Muscle of back (tissue), 13 donors: ENCODE measurements at places on chromosomes 13 and 19. TPM values are rescaled to one million over a fixed set of nuclear protein-coding genes. Genes with fewer than 3 reads are reported as not detected.

- no peak for DNase-seq
These were observed 117.2 kb downstream of the MIPEP start for GRCh38 chr13:23771956-23772355.

GRCh38 chr19:20840371-20840770, 64.3 kb downstream of the ZNF66 start:
- no peak for DNase-seq

DNA sequence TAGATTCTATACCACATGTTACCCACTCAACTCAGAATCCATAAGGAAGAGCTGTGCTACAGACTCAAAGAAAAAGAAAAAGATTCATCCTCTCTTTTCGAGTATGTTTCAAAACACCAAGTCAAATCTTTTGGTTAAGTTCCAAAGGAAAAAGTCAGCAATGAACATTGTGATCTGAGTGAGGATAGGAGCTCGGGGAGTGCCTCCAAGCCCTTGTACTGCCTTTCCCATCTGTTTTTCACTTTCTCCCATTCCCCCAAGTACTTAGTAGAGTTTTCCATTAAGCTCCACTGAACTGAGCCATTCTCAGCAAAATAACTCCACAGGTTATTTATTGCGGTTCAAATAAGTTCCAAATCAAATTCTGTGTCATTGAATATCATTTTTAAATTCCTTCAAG, 47.7 kb upstream of the MAB21L1 start:
- DNase-seq = peak; percentile 71

DNA sequence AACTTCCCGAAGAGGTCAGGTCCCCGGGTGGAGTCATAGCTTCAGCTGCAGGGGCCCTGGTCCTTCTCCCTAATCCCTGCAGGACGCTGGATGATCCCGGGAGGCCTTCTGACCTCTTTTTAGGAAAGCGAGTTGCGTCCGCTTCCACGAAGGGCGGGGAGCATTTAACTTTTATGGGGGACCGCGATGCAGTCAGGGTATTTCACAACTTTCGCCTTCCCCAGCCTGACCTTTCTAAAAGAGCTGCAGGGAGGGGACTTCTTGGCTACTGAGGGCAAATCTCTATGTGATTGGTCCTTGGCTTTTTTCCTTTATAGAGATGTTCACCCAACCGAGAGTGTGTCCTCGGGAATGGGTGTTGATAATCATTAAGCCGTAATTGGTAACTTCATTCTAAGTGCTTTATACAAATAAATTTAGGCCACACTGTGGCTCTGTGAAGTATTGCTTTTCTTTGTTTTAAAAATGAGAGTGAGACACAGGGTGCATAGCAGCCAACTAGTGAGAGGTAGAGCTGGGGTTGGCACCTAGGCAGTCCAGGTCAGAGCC, 778 bp downstream of the ZNF230 start:
- no peak for DNase-seq

- no peak for DNase-seq
These were observed 29.6 kb upstream of the CEACAM21 start for GRCh38 chr19:41546386-41546789.

DNA sequence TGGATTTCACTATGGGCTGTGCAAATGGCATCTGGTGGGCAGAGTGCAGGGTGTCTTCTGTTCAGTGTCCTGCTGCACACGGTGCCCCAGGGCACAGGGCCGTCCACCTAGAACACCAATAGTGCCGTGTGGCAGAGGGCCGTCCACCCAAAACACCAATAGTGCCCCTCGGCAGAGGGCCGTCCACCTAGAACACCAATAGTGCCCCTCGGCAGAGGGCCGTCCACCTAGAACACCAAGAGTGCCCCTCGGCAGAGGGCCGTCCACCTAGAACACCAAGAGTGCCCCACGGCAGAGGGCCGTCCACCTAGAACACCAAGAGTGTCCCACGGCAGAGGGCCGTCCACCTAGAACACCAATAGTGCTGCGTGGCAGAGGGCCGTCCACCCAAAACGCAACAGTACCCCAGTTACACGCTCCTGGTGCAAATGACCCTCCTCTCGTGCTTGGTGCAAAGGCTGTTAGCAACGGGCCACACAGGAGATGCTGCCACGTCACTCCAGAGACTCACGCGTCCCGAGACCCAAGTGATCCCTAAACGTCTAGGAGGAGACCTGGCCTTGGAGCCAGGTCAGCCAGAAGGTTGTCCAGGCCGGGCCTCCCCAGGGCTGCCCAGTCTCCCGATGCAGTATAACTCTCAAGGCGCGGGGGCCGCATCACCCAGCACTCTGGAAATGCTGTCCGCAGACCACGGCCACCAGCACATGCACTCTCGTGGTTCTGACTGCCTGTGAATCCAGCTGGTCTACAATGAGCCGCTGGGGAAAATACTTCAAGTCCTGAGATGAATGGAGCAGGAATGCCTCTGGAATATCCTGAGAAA, 51.5 kb downstream of the RASA3 start:
- DNase-seq = no peak

- DNase-seq = no peak
These were observed 1.3 kb downstream of the FLT3LG start for GRCh38 chr19:49475191-49475917.

- peak; percentile 90 for DNase-seq
These were observed 254.7 kb upstream of the SGCG start for GRCh38 chr13:22925881-22926747.

GRCh38 chr13:109297628-109298027, 488.8 kb downstream of the IRS2 start:
- DNase-seq = no peak

DNA sequence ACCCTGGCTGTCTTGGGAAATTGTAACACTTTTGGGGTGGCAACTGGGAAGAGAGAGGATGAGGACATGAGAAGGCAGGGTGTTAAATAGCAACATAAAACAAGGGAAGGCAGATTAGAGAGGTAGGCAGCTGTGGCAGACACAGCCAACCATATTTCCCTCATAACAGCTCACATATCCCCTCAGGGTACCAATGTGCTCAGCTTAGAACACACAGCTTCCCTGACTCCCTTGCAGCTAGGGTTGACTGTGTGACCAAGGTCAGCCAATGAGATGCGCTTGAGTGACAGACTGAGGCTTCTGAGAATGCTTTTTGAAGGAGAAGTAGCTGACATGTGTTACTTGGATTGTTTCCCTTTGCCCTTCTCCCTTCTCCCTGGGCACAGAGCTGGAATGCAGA, 28.8 kb upstream of the SPATA13 start:
- DNase-seq = no peak

DNA sequence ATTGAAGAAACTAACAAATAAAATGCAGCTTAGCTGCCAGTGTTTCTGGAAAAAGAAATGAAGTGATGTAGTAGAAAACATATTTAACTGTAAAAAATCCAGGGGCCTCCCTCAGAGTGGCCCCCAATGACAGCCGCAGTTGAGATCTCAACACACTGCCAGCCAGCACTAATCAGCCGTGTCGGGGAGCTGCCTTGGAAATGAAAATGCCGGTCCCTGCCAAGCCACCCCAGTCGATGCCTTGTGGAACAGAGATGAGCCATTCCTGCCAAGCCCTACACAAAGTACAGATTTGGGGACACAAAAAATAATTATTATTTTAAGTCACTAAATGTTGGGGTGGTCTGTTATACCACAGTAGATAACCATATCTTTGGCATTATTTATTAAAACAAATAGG, 1342.4 kb downstream of the EFNB2 start:
- DNase-seq = no peak

- DNase-seq = peak; percentile 53
These were observed 1.2 kb downstream of the AKT1S1 start for GRCh38 chr19:49875857-49876421.

GRCh38 chr19:16372065-16372915, 47.7 kb downstream of the KLF2 start:
- DNase-seq = no peak

The KIRREL2 gene
- polyA plus RNA-seq = 0.54 TPM

The KLC3 gene
- 0.38 TPM for polyA plus RNA-seq
